ENCODE measurements at places on chromosomes 7 and 10.

DNA sequence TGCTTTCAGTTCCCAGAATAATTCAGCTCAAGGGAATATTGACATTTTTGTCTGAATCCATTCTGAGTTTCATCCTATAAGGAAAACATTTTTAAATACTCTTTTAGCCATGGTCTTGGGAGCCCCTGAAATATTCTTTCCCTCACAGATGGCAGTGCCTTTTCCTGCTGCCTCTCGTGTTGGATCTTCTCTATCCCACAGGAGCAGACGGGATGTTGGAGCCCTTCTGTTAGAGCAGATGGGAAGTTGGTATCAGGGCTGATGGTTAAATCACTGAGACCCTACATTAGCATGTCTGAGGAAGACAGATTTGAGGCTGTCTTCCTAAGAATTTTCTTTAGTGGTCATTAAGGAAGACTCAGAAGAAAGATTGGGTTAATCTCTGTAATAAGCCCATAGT, 737.8 kb downstream of the LRMDA start:
- DNase-seq = no peak

DNA sequence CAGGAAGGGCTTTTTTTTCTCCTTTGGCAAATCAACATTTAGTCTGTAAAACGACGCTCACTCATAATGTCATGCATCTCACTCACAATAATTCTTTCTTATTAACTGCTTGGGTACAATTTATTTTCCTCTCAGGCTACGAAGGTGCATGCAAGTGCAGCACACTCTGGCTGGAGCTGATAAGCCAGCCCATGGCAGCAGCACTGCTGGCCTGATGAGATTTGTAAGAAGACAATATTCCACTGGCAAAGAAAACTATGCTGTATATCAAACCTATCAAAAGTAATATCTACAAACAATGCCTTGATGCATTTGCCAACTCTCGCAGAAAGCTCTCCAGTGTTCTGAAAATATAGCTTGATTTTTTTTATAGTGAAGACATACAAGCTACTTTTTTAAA, 170.0 kb upstream of the PHF14 start:
- no peak for DNase-seq

DNA sequence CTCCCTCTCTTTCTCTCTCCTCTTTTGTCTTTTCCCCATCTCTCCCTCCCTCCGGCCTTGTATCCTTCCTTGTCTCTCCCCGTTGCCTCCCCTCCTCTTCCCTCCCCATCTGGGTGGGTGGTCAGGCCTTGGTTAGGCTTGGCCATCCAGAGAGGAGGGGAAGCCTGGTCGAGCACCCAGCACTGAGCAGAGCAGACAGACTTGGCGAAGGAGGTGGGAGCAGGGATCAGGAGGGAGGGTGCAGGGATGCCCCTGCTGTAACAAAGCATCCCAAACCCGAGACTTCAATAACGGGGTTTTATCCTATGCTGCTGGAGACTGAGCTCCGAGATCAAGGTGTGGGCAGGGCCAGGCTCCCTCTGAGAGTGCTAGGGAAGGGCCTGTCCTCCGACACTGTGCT, 97.3 kb downstream of the PAXIP1 start:
- DNase-seq = no peak

DNA sequence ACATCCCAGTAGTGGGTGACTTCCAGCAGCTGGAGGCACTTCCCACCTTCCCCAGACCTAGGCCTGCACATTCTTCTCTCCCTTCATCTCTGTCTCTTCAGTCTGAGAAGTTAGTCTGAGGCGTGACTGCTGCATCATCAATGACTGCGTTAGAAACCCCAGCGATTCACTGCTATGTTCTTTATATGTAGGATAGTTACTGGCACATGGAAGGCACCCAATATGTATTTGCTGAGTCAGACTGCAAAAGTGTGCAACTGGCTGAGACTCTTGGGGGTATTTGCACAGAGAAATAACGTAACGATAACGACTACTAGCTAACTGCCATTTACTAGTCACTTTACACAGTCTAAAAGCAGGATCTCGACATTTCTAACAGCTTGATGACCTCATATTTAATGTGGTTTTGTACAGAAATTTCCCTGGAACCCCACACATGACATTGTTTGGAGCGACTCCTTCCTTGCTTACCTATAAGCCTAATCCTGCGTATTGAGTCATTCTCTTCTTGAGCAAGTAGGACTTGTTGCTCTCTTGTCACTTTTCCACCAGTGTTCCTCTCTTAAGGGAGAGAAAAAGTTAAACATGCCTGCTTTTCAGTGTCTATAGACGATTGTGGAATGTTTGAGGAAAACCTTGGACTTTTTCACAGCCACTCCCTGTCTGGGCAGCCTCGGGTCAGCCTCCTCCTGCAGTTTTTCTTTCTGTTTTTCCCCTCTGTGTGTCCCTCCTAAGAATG, 45.5 kb downstream of the THNSL1 start:
- DNase-seq = no peak

GRCh38 chr7:83365746-83366145, 203.1 kb upstream of the PCLO start:
- no peak for DNase-seq

GRCh38 chr10:110641256-110641655, 2.9 kb upstream of the RBM20 start:
- DNase-seq = peak; percentile 42

DNA sequence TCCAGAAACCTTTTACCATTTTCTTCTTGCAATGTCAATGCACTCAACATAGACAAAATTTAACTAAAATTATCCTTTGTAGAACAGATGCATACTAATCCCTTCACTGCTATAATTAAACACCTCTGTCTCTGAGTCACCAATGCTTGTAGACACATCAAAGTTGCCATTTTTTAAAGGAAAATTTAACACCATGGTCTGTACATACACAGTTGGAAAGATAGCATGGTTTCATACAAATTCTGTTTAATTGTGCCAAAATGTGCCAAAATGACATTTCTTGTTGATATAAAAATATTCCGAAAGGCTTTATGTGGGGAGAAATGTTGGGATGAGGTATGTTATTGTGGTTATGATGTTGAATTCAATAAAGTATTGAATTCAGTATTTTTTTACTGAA, 125.8 kb downstream of the NEUROD6 start:
- DNase-seq = no peak

DNA sequence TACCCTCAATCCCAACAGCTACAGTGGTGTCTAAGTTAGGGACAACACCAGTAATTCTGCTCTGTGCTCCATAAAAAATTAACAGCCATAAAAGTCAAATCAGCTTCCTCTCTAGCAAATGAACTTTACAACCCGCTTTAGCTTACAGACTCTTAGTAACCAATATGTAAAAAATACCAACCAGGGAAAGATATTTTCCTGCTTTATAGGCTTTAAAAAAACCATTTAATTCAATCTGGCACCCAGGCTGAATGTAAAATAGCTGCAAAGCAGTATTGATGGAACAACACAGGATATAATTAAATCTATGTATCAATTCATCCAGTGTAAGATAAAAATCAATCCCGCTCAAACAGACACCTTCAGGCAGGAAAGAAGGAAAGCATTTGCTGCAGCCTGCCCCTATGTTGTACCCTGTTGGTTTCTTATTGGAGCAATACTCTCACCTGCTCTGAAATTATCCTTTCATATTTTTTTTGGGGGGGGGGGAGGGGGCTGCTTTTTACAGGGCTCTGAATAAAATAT, 98.6 kb downstream of the NXPH1 start:
- DNase-seq = no peak

- DNase-seq = peak; percentile 66
These were observed 1.2 kb upstream of the LZTS2 start for GRCh38 chr10:100998183-100998990.

DNA sequence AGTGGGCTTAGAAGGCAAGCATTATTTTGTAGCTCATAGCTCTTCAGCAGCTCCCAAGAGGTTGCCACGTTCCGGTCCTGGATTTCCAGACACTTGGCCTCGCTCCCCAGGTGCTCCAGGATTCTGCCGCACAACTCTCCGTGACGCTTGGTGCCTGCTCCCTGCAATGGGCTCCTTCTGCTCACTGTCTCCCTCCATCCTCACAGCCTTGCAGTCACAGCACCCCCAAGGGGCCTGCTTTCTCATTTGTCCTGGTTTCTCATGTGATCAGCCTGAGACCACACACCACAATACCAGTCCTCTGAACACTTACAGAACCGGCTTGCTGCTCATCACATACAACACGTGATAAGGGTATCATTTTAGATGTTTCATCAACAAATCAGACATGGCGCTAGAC, 9.8 kb downstream of the IGFBP3 start:
- no peak for DNase-seq

GRCh38 chr10:78371136-78371535, 337.5 kb downstream of the RPS24 start:
- DNase-seq = peak; percentile 55

DNA sequence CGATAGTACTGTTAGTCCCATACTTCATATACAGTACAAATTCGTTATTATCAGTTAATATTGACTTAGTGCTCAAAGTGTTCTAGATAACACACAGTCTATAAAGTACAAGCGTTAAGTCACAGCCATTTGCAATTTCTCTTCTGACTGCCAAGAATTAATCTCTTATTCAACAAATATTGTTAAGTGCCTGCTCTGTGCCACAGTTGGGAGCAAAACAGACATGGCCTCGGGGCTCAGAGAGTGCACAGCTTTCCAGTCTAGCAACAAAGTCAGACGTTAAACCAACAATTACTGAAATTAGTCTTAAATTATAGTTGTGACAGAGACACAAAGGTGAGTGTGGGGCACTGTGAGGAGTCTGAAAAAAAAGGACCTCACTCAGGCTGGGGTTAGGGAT, 113.0 kb upstream of the DPP6 start:
- no peak for DNase-seq

GRCh38 chr7:47786557-47787248, 161.6 kb downstream of the PKD1L1 start:
- DNase-seq = peak; percentile 67

GRCh38 chr10:19638896-19639233, 177.4 kb upstream of the PLXDC2 start:
- DNase-seq = no peak

- peak; percentile 5 for DNase-seq
These were observed 27.4 kb upstream of the ENTPD1 start for GRCh38 chr10:95728526-95728925.

DNA sequence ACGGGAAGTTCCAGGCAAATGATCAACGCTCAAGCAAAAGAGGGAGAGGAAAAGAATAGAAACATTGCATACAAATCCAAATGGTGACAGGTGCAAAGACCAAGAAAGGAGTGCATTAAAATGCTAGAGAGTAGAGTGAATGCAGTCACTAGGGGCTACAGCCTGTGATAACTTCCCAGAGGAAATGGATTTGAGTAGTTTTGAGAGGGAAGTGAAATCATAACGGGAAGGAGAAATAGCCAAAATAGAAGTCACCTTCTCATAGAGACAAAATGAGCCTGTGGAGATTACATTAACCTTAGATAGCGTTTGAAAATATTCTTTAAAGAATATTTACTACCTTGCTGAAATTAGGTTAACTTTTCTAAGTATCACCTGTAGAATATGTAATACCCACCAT, 26.5 kb downstream of the NUP42 start:
- no peak for DNase-seq

- no peak for DNase-seq
These were observed 51.6 kb downstream of the AKR1B1 start for GRCh38 chr7:134407311-134407710.

DNA sequence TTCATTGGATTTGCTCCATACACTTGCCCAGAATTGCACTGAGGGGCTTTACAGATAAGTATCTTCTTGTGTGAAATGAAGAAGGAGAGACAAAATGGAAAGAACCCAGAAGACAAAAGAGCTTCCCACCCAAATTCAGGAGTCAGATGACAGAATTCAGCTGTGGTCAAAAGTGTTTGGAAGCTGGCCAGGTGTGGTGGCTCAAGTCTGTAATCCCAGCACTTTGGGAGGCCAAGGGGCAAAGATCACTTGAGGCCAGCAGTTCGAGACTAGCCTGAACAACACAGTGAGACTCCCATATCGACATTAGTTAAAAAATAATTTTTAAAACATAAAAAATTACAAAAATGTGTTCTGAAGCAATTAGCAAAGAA, 27.1 kb downstream of the DUSP5 start:
- DNase-seq = no peak

GRCh38 chr7:119196183-119196582, 971.7 kb downstream of the ANKRD7 start:
- DNase-seq = no peak

- DNase-seq = peak; percentile 64
These were observed 183.9 kb downstream of the THSD7A start for GRCh38 chr7:11648101-11648500.

GRCh38 chr10:69502589-69502988, 51.3 kb downstream of the TSPAN15 start:
- DNase-seq = no peak

- peak; percentile 73 for DNase-seq
These were observed 11.8 kb downstream of the NT5C3A start for GRCh38 chr7:33050535-33051318.

DNA sequence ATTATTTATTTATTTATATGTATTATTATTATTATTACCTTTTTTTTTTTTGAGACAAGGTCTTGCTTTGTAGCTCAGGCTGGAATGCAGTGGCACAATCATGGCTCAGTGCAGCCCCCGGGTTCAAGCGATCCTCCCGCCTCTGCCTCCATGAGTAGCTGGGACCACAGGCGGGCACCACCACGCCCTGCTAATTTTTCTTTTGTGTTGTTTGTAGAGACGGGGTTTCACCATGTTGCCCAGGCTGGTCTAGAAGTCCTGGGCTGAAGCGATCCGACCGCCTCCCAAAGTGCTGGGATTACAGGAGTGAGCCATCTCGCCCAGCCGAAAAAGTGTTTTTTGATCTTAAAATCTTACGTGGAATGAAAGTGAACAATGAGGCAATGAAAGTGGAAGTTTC, 79.4 kb upstream of the C1GALT1 start:
- DNase-seq = no peak

DNA sequence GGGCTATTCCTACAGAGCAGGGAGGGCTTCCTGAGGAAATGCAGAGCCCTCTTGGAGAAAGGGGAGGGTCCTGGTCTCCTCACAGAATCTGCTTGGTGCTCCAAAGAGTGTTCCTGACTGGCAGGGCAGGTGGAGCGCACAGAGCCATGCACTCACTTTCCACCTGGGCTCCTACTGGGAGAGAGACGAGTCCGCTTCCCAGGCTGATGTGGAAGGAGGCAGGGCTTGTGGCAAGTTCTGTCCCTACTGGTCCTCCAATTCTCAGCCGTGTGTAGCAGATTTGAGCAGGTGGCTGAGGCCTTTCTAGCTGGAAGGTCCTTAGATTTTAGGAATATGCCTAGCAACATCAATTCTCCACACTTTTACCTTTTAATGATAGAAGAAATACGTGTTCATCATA, 111.5 kb upstream of the MKI67 start:
- no peak for DNase-seq

DNA sequence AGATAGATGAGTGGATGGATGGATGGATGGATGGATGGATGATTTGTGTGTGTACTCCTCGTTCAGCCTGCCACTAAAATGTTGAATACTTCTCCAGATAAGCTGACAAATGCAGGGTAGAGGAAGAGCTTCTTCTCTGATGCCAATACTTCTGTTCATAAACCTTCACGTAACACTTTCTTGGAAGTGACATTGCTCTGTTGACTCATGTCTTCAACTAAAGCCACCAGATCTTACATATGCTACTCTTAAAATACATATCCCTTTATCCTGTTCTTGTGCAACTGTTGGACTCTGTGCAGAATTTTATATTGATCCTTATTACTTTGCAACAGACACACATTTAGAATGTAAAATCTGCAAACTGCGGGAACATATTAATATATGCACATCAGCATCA, 26.9 kb downstream of the PIK3AP1 start:
- DNase-seq = no peak
